DND-41 (cell line): ENCODE measurements at places on chromosomes 1 and 21.

- no peak overlapping the region for H3K27ac ChIP-seq
- H3K36me3 ChIP-seq: no peaks in the 10 kb centered on the region
- H3K4me1 ChIP-seq: no peaks in the 10 kb centered on the region
- no peak for DNase-seq
- H3K4me3 ChIP-seq: no peak overlapping the region
Observed at GRCh38 chr1:3014443-3015268, 6.6 kb upstream of the ACTRT2 start.

DNA sequence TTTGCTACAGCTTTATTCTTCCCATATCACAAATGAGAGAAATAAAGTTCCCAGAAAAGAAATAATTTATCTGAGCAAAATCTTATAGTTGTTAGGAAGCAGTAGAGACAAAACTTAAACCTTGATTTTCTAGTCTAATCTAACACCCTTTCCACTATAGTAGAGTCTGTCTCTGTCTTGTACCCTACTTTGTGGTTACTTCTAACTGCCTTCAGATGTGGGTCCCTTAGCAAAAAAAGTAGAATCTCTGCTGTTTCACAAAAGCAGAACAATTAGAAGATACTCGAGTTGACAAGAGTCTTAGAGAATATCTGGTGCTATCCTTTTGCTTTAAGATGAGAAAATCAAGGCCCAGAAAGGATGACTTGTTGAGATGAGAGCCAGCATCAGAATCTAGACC lies 48.1 kb upstream of the FGGY start:
- H3K36me3 ChIP-seq: no peaks in the 10 kb centered on the region
- no peaks in the 10 kb centered on the region for H3K27me3 ChIP-seq

- H3K4me3 ChIP-seq: no peak overlapping the region
- peaks cover 21% of the 10 kb centered on the region for H3K36me3 ChIP-seq
- H3K27ac ChIP-seq: no peak overlapping the region
- H3K27me3 ChIP-seq: no peaks in the 10 kb centered on the region
Observed at GRCh38 chr1:113835686-113836290, 23.5 kb upstream of the RSBN1 start.

GRCh38 chr1:206706298-206706791 lies 21.6 kb downstream of the MAPKAPK2 start:
- no peak overlapping the region for H3K4me3 ChIP-seq
- H3K4me1 ChIP-seq: no peaks in the 10 kb centered on the region
- no peaks in the 10 kb centered on the region for H3K27me3 ChIP-seq
- DNase-seq: no peak
- H3K27ac ChIP-seq: no peak overlapping the region

DNA sequence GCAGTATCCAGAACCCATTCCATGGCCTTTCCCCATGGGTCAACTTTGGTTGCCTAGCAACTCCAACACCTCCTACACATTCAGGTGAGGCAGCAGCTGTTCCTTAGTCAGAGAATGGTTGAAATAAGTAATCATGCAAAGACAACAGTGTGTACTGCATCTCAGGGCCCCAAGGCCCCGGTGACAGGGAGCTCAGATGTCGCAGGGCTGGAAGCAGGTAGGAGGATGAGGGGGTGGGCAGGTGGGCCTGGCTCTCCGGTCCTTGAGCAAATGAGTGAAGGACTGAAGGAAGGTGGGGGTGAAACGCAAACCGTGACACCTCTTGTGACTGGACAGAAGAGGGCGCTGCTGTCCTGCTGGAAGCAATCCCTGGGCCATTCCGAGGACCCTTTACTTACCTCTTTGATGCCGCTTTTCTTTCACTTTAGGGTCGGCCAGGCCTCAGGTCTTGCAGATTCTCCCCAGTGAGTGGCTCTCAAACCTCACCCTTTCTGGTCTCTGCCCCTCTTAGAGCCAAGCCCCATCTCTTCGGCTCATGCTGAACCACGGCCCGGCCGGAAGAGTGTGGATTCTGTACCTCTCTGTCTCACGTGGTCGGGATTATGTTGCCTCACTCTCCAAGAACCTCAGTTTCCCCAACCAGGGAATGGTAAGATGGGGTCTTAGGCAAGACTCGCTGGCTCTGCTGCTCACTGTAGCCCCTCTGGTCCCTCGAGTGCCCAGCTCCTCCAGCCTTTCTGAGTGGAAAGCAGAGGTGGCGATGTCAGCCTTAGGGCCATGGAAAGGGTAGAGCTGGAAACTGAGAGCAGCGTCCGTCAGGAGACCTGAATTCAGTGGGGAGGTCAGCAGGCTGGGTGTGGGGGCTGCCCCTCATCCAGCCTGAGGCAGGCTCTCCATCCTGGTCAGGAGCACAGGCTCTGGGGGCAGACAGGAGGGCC lies 5.6 kb upstream of the KCNA10 start:
- peaks cover 6% of the 10 kb centered on the region for H3K27me3 ChIP-seq
- no peak overlapping the region for H3K27ac ChIP-seq

DNA sequence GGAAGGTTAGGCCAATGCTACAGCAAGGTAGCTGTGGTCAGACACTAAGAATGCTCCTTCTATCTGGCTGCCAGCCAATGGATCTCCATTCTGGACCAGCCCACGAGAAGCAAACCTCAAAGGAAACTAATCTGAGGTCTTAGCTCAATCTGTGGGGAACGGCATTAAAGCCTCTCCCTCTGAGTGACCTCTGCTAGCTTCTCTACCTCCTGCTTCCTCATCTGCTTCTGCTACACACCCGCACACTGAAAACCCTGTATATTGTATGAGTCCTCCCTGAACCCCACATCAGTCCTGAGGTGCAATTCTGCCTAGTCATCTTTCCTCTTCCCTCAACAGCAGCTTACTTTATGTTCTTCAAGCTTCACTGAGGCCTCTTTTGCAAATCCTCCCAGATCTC lies 6.9 kb upstream of the GALE start:
- DNase-seq: no peak
- H3K27ac ChIP-seq: no peak overlapping the region
- H3K4me3 ChIP-seq: no peak overlapping the region
- H3K27me3 ChIP-seq: no peaks in the 10 kb centered on the region
- peaks cover 22% of the 10 kb centered on the region for H3K36me3 ChIP-seq

DNA sequence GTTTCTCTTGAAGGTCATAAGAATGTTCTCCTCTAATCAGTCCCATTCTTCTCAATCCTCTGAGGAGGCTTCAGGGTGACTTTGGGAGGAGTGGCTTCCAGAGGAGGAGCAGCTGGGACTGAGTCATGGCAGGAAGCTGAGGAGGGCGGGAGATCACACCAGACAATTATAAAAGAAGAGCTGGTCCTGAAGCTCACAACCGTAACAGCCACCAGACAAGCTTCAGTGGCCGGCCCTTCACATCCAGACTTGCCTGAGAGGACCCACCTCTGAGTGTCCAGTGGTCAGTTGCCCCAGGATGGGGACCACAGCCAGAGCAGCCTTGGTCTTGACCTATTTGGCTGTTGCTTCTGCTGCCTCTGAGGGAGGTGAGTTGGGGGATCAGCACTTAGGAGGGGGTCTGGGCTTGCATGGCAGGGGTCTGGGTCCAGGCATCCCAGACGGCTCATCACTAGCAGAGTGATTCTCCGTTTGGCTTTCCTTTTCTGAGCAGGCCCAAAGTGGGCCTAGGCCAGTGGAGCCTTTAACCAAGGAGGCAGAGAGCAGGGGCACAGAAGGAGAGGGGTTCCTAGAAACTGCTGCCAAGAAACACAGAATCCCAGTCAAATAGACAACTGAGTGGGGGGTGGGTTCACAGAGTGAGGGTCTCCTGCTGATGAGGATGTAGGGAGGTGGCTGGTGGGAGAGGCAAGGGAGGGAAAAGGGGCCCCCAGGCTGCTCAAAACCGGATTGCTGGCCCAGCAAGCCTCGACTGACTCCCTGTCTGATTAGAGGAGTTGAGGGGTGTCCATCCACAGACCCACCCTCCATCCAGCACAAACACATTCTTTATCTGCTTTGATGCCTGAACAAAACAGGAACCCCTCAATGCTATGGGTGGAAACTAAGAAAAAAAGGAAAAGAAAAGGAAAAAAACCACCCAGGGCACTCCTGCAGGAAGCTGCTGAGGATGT lies at the start of gene ECM1:
TSS of gene ECM1 (plus strand) at position 198 of the 953 bp plus-strand sequence. CDS start at position 299, 101 bp downstream.
- H3K4me3 ChIP-seq: no peak within 1 kb of the TSS
- no peaks in the 10 kb centered on the region for H3K27me3 ChIP-seq
- H3K36me3 ChIP-seq: peaks cover 38% of the 10 kb centered on the region
- H3K27ac ChIP-seq: no peak within 1 kb of the TSS
- peak; percentile 20 for DNase-seq

GRCh38 chr1:158295791-158296190 lies 6.1 kb downstream of the CD1C start:
- peaks cover 26% of the 10 kb centered on the region for H3K4me1 ChIP-seq
- H3K27ac ChIP-seq: peak overlapping the region; percentile 44; the same call in 1 of the 2 replicates
- no peaks in the 10 kb centered on the region for H3K27me3 ChIP-seq
- H3K4me3 ChIP-seq: no peak overlapping the region
- no peaks in the 10 kb centered on the region for H3K36me3 ChIP-seq
- no peak for DNase-seq

DNA sequence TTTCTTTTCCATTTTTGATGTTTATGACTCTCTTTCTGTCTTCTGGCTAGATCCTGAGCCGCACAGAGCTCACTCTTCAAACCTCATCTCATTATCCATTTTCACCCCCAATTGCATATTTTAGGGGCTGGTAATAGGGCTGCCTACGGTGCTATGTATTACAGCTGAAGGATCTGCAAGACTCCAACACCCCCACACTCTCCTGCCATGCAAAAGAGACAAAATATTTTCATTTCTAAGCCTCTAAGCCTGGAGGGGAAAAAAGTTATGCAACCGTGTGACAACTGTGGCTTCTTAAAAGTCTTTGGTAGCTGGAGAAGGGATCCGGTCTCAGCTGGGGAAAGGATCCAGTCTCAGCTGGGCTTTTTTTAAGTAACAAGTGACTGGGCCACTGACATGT lies 311.6 kb downstream of the NPHP4 start:
- H3K36me3 ChIP-seq: no peaks in the 10 kb centered on the region
- no peaks in the 10 kb centered on the region for H3K4me1 ChIP-seq
- no peak for DNase-seq
- peaks cover 9% of the 10 kb centered on the region for H3K27me3 ChIP-seq
- no peak overlapping the region for H3K4me3 ChIP-seq

GRCh38 chr21:14288922-14289321 lies 73.0 kb downstream of the RBM11 start:
- H3K36me3 ChIP-seq: no peaks in the 10 kb centered on the region
- H3K27ac ChIP-seq: no peak overlapping the region
- H3K4me3 ChIP-seq: no peak overlapping the region
- DNase-seq: no peak
- H3K27me3 ChIP-seq: no peaks in the 10 kb centered on the region

DNA sequence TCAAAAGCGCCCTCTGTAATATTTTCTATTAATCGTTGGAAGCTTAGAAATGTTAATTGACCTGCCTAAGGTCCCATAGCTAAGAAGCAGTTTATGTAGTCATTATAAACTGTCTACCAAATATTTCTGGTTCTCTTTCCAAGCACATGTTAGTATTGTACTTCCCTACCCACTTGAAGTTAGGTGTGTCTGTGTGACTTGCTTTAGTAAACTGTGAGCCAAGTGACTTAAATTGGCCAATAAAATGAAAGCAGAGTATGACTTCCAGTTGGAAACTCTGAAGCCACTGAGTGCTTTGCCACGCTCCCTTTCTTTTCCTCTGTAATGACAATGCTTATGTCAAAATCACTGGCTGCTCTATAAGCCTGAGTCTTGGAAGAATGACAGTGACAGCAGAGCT lies 20.6 kb upstream of the ADAMTS1 start:
- DNase-seq: no peak
- no peaks in the 10 kb centered on the region for H3K4me1 ChIP-seq
- H3K27ac ChIP-seq: no peak overlapping the region
- H3K27me3 ChIP-seq: no peaks in the 10 kb centered on the region
- no peak overlapping the region for H3K4me3 ChIP-seq

DNA sequence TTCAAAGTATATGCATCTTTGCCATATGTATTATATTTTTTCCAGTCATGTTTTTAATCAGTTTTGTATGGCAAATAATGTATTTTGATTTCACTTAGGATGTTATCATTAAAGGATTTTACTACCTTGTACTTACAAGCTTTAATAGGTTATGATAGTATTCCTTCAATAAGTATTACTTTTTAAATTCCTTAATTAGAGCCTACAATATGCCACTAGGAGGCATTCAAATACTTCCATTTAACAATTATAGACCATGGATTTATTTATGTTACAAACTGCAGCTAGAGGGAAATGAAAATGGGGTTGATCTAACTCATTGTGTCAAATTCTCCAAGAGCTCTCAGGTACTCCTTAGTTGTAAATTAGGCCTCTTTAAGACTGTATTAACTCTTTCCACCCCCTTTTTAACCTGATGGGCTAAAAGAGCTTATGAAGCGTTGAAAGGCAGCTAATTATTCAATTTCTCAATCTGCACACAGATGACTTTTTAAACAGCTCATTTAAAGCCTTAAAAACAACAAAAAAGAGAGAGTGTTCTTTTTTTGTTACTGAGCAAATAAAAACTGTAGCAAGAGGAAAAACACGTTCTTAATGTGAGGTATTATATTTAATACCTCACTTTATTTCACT lies 156.2 kb downstream of the DENND1B start:
- H3K36me3 ChIP-seq: peaks cover 25% of the 10 kb centered on the region; the same call in 1 of the 2 replicates
- H3K27me3 ChIP-seq: no peaks in the 10 kb centered on the region
- no peaks in the 10 kb centered on the region for H3K4me1 ChIP-seq
- H3K4me3 ChIP-seq: no peak overlapping the region

DNA sequence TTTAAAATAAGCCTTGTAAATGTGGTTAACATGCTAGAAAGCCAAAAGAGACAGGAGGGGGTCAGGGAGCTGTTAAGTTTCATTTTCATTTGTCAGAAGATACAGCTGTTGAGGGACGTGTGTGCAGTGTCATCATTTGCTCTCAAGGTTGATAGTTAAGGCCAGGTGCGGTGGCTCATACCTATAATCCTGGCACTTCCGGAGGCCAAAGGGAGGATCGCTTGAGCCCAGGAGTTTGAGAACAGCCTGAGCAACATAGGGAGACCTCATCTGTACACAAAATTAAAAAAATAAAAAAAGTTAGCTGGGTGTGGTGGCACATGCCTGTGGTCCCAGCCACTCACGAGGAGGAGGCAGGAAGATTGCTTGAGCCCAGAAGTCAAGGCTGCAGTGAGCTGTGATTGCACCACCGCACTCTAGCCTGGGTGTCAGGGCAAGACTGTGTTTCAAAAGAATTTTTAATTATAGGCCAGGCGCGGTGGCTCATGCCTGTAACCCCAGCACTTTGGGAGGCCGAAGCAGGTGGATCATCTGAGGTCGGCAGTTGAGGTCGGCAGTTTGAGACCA lies 22.7 kb downstream of the ZBTB8OS start:
- no peak overlapping the region for H3K27ac ChIP-seq
- no peak for DNase-seq
- H3K36me3 ChIP-seq: peaks cover 47% of the 10 kb centered on the region
- H3K27me3 ChIP-seq: no peaks in the 10 kb centered on the region
- no peak overlapping the region for H3K4me3 ChIP-seq
- peaks cover 18% of the 10 kb centered on the region for H3K4me1 ChIP-seq
